Stimulated activated CD8-positive, alpha-beta memory T cell treated with anti-CD3 and anti-CD28 coated beads, Interleukin-12 subunit alpha, Interleukin-12 subunit beta, amount 100 ng/mL, for 1 hour (primary cell): ENCODE measurements at places on chromosomes 3 and 15.

GRCh38 chr3:131743126-131743525 is 240.4 kb upstream of the MRPL3 start:
- DNase-seq = no peak

GRCh38 chr15:43541785-43542184 is 24.4 kb downstream of the MAP1A start:
- no peak for DNase-seq

- DNase-seq = no peak
These were observed 298.3 kb upstream of the TGFBR2 start for GRCh38 chr3:30308131-30308530.

DNA sequence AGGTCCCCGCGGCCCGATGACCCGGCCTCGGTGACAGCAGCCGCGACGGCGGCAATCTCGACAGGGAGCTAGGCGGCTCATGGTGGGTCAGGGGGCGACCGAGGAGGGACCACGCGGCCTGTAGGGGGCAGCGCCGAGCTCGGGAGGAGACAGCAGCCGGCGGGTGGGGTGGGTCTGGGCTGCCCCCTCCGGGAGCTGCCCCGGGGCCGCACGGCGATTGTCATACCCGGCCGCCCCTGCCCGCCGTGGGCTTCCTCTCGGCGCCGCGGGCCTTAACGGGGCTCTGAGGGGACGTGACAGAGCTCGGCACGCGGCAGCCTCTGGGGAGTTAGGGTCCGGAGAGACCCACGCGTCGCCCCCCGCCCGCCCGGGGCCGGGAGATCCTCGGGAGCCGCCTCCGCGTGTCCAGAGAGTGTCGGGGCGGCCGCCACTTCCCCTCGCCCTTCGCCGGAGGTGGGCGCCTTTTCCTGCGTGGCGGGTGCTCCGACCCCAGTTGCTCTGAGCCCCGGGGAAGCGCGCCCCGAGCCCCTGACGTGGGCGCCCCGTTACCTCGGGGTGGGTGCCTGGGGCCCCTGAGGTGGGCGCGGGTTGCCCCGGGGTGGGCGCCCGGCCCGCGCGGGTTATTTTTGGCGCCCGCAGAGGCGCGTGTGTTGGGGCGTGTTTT is 539 bp upstream of the PLCL2 start:
- DNase-seq = peak; percentile 57
